ENCODE measurements at places on chromosomes 5 and 9. TPM values are rescaled to one million over a fixed set of nuclear protein-coding genes. Genes with fewer than 3 reads are reported as not detected.

AK8 gene
- 5.1 TPM for polyA plus RNA-seq

- DNase-seq: no peak
Measured at GRCh38 chr5:27778121-27778520, 739.7 kb upstream of the CDH9 start.

CDH9 gene
- polyA plus RNA-seq: 7.3 TPM

- no peak for DNase-seq
Measured at GRCh38 chr9:99057665-99058625, 47.0 kb upstream of the TGFBR1 start.

GRCh38 chr5:141507387-141508091 is 18.7 kb downstream of the PCDHGC5 start:
- peak; percentile 64 for DNase-seq

- no peak for DNase-seq
Measured at GRCh38 chr9:31390403-31391025, 993.9 kb upstream of the ACO1 start.

DNA sequence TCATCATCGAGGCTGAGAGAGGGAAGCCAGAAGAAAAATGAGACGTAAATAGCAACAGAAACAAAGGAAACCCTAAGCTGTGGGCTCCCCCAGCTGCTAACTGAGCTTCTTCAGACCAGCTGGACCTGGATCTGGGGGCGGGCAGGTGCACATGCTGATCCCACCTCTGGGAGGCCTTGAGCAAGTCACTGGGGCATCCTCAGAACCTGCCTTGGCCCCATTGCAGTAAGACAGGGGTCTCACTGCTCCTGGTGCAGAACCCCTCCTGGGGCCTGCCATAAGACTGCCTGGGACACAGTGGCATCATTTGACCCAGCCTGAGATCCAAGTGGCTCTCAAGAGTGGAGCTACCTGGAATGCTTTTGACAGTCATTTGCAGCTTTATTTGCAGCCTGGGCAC is 77.4 kb downstream of the PHF2 start:
- DNase-seq: no peak

- no peak for DNase-seq
Measured at GRCh38 chr9:89077519-89077918, 86.3 kb downstream of the S1PR3 start.

GABRA1 gene
- polyA plus RNA-seq: not detected

GRCh38 chr5:116626945-116627679 is 52.5 kb upstream of the SEMA6A start:
- no peak for DNase-seq

DNA sequence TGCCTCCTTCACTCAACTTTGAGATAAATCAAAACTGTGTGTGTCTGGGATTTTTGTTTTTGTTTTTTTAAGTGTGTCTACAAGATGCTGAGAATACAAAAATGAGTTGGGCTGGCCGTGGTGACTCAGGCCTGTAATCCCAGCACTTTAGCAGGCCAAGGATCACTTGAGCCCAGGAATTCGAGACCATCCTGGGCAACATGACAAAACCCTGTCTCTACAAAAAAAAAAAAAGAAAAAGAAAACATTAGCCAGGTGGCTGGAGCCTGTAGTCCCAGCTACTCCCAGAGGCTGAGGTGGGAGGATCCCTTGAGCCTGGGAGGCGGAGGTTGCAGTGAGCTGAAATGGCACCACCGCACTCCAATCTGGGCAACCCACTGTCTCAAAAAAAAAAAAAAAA is 21.0 kb downstream of the HNRNPK start:
- no peak for DNase-seq

GRCh38 chr5:120405286-120405864 is 58.7 kb upstream of the PRR16 start:
- no peak for DNase-seq

GRCh38 chr5:154086641-154087040 is 47.9 kb downstream of the MFAP3 start:
- DNase-seq: no peak

- no peak for DNase-seq
Measured at GRCh38 chr5:31731016-31731415, 92.1 kb downstream of the PDZD2 start.

DNA sequence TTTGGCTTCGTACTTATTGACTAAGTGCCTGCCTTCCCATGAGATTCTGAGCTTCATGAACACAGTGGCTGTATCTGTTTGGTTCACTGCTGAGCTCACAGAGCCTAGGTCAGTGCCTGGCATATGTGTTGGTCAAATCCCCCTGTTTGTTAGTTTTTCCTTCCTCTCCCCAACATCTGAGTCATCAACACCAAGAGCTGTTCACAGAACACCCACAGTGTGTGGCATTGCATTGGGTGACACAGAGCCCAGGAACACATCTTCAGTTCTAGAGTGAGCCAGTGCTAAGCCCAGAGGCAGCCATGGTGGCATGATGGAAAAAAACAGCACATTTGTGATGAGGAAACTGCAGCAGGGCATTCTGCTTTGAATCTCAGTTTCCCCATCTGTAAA is 294.6 kb downstream of the SEC61B start:
- no peak for DNase-seq

CD74 gene
- 288 TPM for polyA plus RNA-seq

GRCh38 chr5:1543398-1544293 is 19.9 kb upstream of the LPCAT1 start:
- DNase-seq: no peak

- no peak for DNase-seq
Measured at GRCh38 chr5:93891491-93892480, 150.4 kb upstream of the POU5F2 start.

DNA sequence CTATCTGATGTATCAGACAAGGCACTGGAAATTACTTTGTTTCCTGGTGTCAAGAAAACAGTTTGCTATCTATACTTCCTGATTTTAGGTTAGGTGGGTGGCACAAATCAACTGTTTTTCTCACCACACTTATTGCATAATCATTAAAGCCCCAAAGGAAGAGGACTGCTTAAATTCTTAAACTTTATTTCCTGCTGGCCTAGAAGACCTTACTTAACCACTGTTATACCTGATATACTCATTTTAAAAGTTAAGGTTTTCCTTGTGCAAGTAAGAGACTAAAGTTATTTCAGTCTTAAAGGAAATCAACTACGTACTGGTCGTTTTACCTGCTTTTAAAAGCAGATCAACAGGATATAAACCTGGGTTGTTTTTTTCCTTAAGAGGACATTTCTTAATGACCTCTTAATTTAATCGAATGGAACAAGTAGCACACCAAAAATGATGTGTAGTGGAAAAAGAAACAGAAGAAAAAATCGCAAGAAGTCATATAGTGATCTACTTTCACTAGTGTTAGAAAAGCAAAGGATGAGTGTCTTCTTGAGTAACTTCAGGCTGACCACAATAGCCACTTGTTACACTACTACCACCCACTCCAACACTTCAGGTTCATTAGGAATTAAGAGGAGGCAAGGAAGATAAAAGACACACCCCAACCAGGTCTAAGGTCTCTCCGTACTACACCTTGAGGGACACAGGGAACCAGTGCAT is 974 bp downstream of the CLINT1 start:
- no peak for DNase-seq

KCNN2 gene
- polyA plus RNA-seq: 4.6 TPM

GRCh38 chr5:150599281-150599680 is 41.2 kb upstream of the SYNPO start:
- no peak for DNase-seq

- no peak for DNase-seq
Measured at GRCh38 chr9:127131871-127132270, 9.4 kb upstream of the ANGPTL2 start.

GRCh38 chr5:84227236-84227635 is 157.4 kb downstream of the EDIL3 start:
- DNase-seq: no peak

GRCh38 chr5:53381-54174 is 38.4 kb upstream of the PLEKHG4B start:
- peak; percentile 47 for DNase-seq

DNA sequence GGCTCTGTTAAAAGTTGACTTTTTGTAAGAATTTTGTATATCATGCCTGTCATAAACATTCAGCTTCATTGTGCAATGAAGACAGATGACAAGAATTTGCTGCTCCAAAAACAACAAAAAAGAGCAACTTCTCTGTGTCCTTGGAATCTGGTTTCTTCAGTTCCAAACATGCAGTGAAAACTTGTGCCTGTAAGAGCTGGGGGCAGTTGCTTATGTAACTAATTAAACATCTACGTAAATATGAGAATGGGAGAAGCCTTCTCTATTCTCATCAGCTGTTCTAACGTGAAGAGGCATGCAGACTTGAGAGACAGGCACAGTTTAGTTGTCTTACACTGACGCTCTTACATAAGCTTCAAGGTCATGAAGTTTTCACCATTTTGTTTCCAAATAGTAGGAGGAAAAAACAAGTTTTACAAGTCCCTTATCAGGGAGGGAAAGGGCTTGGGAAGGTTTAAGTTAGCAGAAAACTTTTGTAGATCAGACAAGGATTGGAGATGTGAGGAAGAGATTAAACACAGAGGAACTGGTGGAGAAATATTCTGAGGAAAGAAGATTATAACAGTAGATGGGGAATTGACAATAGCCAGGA is 170.4 kb downstream of the RFK start:
- DNase-seq: no peak

DNA sequence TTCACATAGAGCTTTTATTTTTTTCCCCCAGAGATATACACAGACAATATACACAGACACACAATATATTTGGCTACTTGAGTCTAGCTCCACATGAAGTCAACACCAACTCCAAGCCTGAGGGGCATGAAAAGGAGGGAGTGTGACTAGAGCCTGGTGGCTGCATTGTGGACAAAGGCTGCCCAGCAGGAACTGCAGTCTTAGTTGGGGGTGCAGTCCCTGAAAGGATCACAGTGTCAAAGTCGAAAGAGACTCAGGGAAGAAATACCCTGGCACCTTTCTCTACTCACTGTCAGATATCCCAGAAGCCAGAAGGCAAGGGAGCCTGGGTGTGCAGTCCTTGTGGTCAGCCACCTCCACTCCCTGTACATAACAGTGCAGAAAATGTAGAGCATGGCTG is 231.6 kb upstream of the RPS23 start:
- no peak for DNase-seq

BNIP1 gene
- polyA plus RNA-seq: 13.4 TPM

GRCh38 chr9:93173365-93174051 is 10.4 kb upstream of the WNK2 start:
- no peak for DNase-seq

DNA sequence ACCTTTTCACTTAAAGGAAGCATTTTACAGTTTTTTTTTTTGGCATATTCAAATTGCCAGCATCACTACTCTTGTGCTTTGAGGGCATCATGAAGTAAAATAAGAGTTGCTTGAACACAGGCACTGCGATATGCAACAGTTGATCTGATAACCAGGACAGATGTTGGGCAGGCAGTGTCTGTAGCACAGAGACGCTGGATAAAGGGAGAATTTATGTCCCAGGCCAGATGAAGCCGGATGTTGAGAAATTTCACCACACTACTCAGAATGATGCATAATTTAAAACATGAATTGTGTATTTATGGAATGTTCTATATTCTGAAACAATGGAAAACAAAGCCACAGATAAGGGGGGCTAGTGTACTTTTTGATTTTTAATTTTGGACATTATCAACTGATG is 71.4 kb downstream of the SLC12A2 start:
- no peak for DNase-seq

DNA sequence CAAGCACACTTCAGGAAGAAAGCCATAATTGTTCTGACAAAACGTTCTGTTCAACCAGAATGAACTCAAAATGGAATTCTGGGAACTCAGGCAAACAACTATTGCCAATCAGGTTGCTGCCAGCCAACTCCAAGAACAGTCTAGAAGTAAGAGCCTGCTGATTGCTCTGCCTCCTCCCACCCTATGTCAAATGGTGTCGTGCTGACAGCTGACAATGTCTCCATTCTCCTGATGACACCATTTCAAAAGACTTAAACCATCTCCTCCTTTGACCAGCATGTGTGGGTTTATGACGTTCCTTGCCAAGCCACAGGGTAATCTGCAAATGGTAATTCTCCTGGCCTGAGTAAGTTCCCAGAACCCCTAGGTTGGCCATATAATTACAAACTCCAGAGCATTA is 21.9 kb upstream of the PLIN2 start:
- DNase-seq: no peak

DNA sequence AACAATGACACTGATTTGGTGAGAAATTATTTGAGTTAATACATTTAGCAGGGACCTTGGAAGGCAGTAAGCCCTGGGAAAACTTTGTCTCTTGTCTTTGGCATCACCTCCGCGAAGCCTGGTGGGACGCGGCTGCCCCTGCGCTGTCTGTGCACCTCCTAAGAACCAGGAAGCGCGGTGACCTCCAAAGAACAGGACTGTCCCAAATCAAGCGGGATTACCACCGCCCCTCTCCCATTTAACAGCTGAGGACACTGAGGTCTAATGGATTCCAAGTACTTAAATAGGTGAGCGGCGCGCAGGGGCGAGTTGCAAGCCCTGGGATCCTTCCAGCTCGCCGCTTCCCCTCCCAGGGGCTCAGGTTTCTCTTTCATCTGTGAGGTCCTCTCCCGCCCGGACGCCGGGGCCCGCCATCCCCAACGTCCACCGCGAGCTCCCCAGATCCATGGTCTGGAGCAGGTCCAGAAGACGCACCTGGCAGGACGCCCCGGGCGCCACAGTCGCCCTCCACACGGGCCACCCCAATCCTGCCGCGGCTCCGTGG is 432 bp downstream of the STARD4 start:
- peak; percentile 53 for DNase-seq

GRCh38 chr5:58088941-58089340 is 370.9 kb downstream of the PLK2 start:
- DNase-seq: no peak

GRCh38 chr9:76707510-76707909 is 56.7 kb upstream of the PCA3 start:
- no peak for DNase-seq

GHR gene
- polyA plus RNA-seq: 13.2 TPM

DNA sequence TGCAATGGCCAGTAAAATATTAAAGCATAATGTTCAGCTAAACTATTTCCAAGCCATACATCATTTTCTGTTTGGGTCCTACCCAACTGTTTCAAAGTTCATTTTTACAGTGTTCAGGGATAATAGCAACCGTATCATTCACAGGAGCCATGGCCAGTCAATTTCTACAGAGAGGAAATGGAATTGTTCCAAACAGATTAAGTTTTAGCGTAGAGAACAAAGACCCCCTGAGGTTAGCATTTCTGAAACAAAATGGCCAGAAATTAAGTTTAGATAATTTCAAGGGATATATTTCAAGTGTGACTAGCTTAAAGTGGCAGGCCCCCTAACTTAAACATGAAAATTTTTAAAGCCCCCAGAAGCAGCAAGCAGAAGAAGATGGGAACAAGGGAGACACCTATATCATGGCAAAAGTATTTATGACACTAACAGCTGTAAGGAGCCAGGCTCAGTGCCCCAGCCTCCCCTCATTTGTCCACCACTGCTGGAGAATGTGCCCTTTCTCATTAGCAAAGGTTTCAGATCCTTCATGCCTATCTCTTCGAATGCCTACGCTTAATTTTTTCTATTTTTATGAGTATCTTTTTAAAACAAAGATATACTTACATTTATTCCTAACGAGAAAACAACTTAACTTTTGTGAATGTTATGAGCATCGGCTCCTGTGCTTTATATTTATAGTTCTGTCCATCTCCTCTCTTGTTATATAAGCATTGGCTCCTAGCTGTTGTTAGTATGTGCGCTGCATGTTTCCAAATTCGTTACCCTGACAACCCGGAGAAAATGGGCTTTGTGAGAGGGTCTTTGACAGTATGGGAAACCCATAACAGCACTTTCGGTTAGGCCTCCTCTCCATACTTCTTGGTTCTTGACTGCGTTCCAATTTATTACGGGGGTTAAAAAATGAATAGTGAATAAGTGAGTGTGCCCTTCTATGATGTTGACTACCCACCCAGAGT is 116.3 kb downstream of the MED27 start:
- no peak for DNase-seq

All from renal pelvis (tissue), 12 donors.